ENCODE measurements at places on chromosomes 1 and 21.

GRCh38 chr1:217747156-217747769 lies 116.1 kb downstream of the SPATA17 start:
- no peak for DNase-seq

DNA sequence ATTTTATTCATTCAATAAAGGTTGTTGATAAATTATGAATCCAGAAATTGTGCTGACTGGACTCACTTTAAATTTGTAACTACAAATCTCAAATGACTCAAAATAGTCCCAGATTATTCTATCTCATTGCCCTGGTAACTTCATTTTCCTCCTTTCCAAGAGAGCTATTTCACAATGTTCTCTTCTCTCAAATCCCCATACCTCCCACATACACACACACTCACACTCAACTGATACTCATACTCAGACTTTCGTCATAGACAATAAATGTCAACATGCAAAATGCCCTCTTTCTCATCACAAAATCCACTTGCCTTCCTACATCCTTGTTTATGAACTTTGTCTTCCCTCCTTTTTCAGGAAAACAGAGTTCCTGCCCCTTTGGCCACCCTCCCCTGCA lies 33.3 kb downstream of the EXTL2 start:
- no peak for DNase-seq

GRCh38 chr1:64337926-64338325 lies 132.0 kb upstream of the CACHD1 start:
- no peak for DNase-seq

GRCh38 chr1:241770115-241770514 lies 77.9 kb upstream of the EXO1 start:
- DNase-seq, result no peak

GRCh38 chr1:28259934-28260802 lies 850 bp downstream of the SESN2 start:
- no peak for DNase-seq

DNA sequence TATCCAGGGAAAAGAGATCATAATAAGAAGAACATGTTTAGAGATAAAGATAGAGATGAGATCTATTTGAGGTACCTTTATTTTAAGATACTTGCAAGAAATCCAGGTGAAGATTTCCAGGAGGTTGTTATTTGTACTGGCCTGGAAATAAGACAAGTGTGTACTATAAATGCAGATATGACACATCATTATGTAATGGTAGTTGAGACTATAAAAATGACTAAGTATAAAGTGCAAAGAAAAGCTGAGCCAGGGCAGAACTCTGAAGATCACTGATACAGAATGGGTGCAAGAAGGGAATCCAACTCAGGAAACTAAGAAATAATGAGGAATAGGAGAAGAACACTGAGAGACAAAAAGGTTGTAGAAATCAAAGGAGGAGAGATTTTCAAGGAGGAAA lies 378.2 kb upstream of the PBX1 start:
- DNase-seq, result no peak

GRCh38 chr21:38742580-38743260 lies 63.0 kb upstream of the ETS2 start:
- DNase-seq, result no peak

DNA sequence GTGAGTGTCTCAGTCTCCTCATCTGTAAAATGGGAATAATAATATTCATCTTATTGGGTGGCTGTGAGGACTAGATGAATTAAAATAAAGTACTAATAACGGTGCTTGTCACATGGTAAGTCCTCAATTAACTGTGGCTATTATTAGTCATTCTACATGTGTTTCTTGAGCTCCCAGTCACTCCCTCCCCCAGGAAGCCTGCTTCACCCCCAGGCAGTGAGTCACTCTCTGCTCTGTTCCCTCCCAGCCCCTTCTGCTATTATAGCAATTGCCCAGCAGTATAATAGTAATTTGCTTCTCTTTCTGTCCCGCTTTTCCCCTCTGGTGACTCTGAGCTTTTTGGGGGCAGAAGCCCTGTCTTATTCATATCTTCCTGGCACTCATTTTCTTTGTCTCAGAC lies 102.0 kb downstream of the BEND5 start:
- DNase-seq, result no peak

DNA sequence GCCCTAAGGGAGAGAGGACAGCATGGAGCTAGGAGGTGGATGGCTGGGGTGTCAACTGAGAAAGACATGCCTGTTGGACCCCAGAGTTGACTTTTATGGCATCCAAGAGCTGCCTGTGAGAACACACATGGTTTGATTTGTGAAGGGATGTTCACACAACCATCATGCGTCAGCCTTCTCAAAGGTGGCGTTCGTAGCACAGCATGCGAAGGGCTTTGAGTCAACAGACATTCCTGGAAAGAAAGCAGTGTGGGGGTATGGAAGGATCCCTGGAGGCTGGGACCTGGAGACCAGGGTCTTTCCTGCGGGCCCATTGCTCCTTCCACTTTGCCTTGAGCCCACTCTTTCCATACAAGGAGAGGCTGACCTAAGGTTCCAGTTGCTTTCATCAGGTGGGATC lies 6.4 kb upstream of the WNT3A start:
- no peak for DNase-seq

DNA sequence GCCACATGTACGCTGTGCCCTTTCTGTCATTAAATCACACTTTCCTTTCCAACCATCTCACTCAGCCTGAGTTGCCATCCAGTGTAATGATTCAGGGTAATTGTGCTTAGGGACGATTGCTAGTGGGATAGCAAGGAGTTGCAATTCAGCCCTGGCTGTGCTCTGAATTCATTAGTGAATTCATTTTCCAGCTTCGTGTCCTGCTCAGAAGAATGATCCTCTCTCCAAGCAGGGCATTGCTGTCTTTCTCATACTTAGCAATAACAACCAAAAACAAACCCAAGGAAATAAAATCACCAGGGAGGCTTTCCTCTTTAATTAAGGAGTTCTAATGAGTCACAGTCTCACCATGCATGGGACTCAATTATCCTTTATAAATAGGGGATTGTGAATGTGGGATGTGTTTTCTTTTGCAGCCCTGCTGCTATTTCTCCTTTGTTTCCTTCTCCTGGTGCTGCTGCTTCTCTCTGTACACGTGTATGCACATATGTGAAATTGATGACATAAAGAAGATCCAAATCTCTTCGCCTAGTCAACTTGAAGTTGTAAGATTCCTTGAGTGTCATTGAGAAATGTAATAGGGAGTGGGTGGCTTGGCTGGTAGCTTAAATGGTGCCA lies 167.0 kb downstream of the TSEN15 start:
- DNase-seq, result no peak

- no peak for DNase-seq
Measured at GRCh38 chr1:19395678-19396192, 83.6 kb downstream of the SLC66A1 start.

- no peak for DNase-seq
Measured at GRCh38 chr21:32256251-32256650, 22.6 kb downstream of the MIS18A start.

DNA sequence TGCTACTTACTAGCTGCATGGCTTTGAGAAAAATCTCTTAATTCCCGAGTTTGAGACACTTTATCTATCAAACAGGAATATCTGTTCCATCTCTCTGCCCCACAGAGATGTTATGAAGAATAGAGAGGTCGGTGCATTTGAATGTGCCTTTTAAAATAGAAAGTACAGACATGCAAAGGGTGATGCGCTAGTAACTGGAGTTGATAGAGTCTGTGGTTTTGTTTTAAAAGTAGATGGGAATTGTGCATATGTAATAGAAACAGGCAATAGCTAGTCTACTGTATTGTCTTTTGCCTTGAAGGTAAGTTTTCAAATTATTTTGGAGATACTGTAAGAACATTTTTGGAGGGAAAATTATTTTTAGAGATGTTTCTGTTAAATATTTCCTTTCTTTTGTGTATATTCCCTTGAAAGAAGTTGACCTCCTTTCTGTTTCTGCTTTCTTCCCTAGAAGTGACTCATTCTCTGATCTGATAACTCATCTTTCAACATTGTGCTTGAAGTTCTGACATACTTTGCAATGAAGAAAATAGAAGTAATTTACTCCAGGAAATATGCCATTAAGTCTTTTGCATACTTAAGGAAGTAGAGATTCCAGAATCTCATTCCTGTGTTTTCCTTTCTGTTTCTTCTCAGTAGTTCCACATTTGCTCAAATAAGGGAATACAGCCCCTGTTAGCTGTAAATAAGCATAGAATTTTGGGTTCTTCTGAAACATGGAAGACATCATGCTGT lies 151.6 kb downstream of the SDCCAG8 start:
- no peak for DNase-seq

Measured in GF-D8 (cell line).